SHP77 treated with DMSO at 0.1 percent for 48 hours (cell line): ENCODE measurements at places on chromosomes 12 and 14.

- DNase-seq: no peak
These were observed 333.4 kb upstream of the TBX3 start for GRCh38 chr12:115017346-115017745.

DNA sequence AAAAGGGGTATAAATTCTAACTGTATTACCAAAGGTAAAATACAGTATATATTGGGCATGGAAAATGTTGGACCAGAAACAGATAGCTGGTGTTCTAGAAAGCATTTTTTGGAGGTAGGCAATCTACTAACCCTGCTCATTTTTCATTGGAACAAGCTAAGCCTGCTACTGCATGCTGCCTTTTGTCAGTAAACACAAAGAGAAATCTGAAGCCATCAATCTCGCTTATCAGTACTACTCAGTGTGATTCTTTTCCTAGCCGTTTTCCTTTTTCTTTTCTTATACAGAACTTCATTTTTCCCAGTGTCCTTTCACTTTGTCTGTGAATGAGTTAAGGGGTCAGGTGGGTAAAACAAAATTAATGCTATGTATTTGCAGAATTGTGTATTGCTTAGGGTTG is 312.3 kb downstream of the NPAS3 start:
- DNase-seq: no peak

- DNase-seq: no peak
These were observed 96.9 kb downstream of the FIGNL2 start for GRCh38 chr12:51751661-51752060.

DNA sequence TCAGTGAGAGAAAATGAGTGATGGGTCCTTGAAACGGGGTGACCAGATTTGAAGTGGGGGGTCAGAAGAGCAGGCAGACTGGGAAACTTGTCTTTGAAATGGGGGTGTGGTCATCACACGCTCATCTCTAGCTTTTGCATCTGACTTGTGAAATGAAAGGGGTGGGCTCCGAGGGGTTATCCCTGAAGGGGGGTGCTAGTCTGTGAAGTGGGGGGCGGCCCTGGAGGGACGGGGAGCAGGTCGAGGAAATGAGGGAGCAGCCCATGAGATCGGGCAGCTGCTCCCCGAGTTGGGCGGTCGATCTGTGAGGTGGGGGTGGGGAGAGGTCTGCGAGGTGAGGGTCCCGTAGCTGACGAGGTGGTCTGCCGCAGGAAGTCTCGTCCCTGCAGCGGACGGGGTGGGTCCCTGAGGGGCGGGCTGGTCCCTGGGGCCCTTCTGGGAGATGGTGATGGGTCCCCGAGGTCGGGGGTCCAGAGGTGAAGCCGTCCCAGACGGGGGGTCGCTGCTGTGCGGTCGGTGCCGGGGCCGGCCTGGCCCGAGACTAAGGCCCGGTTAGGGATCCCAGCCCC is 542 bp downstream of the PXN start:
- no peak for DNase-seq

DNA sequence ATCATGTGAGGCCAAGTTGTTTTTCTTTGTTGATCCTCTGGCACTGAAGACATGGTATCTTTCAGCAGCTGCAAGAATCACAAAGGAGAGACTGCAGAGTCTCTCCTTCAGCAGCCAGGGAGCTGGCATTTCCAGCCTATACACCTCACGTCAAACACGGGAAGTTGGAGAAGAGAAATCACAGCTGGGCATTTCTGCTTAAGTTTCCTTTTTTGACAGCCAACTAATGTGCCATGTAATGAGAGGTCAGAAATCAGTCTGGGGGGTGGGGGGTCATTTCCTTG is 28.3 kb downstream of the PHLDA1 start:
- no peak for DNase-seq

DNA sequence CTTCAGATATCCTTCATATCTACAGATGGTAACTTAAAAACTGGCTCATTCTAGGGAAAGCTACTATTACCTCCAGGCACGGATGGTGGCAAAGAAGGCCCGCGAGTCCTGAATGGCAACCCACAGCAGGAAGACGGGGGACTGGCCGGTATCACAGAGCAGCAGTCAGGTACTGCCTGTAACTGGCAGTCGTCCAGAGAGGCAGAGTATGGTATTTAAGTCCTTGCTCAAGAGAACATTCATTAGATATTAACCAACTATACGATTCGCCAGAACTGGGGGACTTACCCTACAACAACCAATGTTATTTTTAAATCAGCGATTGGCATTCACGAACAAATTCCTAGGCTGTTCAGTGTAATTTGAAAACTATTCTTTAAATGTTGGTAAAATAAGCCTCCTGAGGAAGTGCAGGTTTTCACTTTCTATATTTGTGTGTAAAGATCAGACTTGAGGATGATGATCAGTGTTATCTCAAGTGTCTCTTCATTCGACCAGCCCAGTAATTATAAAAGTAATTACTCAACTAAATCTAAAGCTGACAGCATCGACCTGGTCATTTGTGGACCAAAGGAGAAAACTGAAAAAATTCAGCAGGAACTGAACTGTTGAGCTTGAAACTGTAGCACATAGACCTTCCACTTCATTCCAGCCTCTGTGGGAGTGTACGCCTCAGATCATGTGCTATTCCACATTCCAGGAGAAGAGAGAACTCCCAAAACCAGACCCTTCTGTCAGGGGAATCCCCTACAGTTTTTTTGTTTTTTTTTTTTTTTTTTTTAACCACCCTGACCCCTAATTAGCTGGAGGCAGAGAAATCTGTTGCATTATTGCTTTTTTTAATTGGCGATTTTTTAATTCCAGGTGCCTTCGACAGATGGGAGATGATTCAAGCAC is 75.6 kb downstream of the ESR2 start:
- no peak for DNase-seq

DNA sequence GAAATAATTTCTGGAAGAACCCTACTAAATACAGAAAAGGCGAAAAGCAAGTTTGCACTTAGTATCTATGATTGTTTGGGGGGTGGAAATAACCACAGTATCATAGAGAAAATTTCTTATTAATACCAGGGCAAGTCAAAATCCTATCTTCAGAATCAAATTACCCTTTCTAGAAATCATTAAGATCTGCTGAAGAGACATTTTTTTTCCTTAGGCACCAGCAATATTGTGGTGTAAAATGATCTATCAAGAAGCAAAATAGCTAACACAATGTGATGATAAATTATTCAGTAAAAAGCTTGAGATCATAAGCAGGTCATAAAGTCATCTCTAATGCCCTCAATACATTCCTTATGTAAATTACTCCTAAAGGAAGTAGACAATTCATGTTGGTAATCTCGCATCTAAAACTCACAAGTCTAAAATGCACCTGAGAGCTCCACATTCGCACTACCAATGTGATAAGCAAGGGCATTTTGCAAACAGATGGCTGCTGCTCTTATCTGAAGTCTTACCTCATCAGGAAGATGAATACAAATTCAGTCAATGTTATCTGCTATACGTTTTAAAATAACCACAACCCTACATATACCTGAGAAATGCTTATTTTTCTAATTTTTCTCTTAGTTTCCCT is 14.6 kb downstream of the HEATR5A start:
- DNase-seq: no peak

GRCh38 chr14:100159094-100159864 is at the start of gene DEGS2:
DEGS2 (minus strand) TSS chr14:100159645; CDS start chr14:100159587, 58 bp downstream.
- DNase-seq: no peak

DNA sequence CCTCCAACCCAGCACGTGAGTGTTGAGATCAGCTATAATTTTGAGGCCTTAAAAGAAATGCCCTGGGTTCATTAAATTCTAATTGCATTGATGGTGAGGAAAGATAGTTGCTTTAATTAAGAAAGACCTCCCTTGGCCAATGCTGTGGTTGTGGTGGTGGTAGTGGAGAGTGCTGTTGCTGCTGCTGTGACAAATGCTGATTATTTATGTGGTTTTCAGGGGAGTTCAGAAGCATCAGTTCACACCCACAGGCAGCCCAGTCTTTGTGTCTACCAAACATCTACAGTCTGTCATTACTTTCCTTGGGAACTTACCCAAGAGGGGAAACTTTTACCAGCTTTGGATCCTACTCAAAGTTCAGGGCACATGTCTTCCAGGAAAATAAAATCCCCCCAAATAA is 178.4 kb upstream of the PARP11 start:
- DNase-seq: no peak

GRCh38 chr14:102798926-102799325 is 21.7 kb downstream of the TRAF3 start:
- no peak for DNase-seq

DNA sequence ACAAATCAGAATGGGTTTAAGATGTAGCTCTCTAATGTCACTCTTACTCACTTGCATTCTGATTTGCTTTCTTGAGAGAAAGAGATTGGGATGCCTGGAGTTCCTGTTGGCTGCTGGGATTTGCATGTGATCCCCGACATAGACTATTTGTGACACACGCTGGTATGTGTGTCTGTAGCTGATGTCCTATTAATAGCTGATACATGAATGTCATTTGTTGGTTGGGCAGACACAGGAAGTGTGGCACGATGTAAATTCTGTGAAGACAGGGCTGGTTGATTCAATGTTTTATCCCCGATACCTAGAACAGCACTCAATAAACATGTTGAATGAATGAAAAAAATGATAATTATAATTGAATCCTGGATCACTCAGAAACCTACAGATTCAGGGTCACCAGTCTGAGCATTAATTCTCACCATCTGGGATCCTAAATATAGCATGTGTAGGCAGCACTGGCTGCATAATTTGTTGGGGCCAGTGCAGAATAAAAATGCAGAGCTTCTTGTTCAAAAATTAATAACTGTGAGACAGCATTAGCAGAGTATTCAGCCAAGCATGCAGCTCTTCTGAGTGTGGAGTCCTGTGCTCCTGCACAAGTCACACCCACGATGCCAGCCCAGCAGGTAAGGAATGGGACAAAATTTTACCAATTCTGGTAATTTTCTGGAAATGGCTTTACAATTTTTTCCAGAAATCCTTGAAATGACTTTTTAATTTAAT is 35.5 kb upstream of the SOCS2 start:
- no peak for DNase-seq

GRCh38 chr12:96769400-96769799 is 137.7 kb upstream of the NEDD1 start:
- peak; percentile 98 for DNase-seq

DNA sequence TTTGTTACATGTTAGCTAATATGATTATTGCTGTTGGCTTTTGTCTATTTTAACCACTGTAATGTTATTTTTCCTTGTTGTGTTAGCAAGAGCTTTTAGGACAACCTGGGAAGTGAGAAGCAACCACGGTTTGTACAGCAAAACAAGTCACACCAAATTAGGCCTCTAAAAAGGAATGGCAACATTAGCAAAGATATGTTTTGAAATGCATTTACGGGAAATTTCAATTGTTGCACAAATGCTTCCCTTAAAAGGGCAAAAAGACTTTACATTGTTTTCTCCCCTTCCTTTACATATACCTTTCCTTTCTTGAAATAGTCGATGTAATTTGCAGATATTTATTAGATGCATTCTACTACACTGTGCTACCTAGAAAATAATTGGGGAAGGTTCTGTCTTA is 4.1 kb upstream of the LTA4H start:
- no peak for DNase-seq

- DNase-seq: no peak
These were observed 230.2 kb downstream of the SLC41A2 start for GRCh38 chr12:104727726-104728465.

DNA sequence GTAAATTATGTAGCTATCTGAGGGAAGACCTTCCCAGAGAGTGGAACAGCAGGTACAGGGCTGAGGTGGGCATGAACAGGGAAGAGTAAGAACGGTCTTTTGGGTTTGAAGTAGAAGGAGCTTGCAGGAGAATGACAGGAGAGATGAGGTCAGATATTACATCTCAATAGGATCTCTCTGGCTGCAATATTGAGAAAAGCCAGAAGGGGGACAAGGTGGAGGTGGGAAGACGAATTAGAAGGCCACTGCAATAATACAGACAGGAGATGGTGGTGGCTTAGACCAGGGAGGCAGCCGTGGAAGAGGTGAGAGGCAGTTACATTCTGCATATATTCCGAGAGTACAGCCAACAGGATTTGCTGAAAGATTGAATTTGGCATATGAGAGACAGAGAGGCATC is 310.2 kb downstream of the APAF1 start:
- DNase-seq: peak; percentile 16

GRCh38 chr12:74552201-74552600 is 14.6 kb downstream of the ATXN7L3B start:
- no peak for DNase-seq

DNA sequence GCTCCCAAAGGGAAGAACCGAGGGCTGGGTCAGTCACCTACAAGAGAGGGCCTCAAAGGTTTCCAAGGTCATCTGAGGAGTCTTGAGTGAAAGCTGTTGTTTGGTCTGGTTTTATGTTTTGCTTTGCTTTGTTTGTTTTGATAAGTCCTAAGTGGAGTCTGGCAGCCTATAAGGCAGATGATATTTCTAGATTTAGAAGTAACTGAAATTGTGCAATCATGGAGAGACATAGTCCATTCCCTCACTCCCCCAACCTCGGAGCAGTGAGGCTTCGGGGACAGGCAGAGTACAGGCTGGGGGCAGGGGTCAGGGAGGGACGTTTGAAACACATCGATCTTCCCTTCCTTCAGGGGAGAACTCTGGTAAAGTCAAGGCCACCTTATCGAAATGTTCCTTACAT is 42.3 kb downstream of the TTC9 start:
- no peak for DNase-seq

DNA sequence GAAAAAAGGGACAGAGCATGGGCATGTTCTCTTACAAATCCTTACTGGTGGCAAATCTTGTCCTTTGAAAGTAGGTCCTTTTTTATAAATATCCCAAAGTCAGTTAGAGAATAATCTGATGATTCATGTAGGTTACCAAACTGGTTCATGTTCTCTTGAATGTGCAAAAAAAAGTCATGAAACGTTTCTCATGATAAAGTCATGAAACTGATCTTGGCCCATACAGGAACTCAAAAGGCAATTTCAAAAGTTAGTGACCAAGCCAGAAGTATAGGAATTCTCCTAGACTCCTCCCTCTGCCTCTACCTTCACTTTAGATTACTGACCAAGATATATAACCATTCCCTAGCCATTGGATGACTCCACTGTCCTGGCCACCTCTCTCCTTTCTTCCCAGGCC is 27.3 kb upstream of the SPTSSA start:
- no peak for DNase-seq

DNA sequence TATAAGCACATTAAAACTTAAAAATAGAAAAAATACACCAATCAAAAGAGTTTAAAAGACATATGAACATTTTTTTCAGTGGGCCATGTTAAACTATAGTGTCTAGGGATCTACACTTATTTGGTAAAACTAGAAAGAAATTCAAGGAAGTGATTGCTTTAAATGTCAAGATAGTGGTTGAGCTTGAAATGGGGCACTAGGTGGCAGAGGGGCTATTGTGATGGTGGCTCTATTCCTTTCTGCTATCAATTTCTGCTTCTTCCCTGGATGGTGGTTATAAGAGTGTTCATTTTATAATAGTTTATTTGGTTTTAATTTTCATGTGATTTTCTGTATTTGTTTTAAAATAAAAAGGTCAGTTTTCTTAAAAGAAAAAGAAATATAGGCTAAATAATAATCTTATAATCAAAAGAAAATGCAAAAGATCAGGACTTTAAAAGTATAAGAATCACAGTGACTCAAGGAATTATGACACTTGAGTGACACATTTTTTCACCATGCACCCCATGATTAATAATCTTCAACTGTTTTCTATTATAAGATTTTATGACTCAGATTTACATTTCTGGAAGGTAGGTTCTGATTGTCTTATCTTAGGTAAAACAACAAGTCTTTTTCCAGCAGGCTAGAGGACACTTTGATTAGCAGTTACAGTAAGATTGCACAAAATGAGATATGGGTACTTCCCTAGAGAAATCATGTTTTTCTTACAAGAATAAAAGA is 137.5 kb downstream of the FSCB start:
- no peak for DNase-seq

- no peak for DNase-seq
These were observed 36.1 kb upstream of the CDKN3 start for GRCh38 chr14:54360667-54361066.
